ENCODE measurements at places on chromosomes 3 and 15. TPM values are rescaled to one million over a fixed set of nuclear protein-coding genes. Genes with fewer than 3 reads are reported as not detected.

Gene MST1R
- 0.33 TPM for total RNA-seq

Gene STRC
- total RNA-seq = not detected

Gene PLOD2
- 317 TPM for total RNA-seq

Gene ARGFX
- not detected for total RNA-seq

Gene P2RY12
- 0.12 TPM for total RNA-seq

Gene MESP2
- 0.75 TPM for total RNA-seq

All from uterine smooth muscle cell (primary cell).